ENCODE measurements at places on chromosomes 11 and 22.

DNA sequence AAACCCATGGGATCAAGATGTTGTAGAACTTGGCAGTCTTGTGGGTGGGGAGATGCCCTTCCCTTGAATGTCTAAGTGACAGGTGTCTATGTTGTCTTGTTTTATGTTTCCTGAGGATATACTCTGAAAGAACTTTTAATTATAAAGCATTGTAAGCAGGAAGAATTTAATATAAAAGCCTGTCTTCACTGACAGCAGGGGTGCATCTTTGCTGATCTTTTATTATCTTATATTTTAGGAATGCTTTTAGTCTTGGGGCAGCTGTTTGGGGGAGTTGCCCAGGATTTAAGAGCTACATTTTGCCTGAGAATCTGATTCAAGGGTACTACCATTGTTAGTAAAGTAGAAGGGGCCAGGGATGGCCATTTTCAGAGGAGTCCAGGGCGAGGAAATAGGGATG, 43.4 kb downstream of the IRAG1 start:
- DNase-seq: no peak

DNA sequence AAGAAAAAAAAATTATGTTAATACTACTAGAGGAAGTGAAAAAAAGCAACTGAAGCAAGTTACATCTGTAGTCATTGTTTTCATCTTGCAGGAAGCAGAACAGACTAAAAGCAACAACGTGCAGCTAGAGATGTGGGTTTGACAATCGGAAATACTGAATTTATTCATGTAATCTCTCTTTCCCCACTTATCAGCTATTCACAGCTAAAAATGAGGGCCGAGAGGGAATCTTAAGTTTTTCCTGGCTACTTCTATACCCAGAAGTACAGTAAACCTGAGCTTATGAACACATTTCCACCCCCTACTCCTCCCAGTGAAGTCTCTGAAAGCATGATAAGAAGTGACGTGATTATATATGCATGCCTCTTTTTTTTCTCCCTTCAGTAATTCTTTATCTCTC, 116.5 kb downstream of the SPON1 start:
- DNase-seq: no peak

- peak; percentile 89 for DNase-seq
Observed at GRCh38 chr22:46052801-46053562, 76.0 kb upstream of the WNT7B start.

GRCh38 chr11:132579634-132580327, 952.5 kb downstream of the OPCML start:
- no peak for DNase-seq

DNA sequence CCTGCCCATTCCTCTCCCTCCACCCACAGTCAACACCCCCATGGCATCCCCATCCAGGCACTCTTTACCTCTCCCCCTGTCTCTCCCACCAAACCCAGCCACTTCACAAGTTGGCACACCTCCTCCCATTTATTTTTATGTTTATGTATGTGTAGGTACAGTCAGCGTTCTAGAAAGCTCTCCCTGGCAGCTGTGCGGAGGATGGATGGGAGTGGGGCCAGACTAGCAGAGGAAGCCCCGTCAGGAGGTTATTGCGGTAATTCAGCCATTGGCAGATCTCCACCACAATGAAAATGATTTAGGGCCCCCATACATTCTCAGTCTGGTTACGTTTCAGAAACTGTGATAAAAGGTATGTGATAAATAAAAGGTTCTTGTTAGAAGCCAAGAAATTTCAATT, 51.3 kb downstream of the BTG4 start:
- no peak for DNase-seq

DNA sequence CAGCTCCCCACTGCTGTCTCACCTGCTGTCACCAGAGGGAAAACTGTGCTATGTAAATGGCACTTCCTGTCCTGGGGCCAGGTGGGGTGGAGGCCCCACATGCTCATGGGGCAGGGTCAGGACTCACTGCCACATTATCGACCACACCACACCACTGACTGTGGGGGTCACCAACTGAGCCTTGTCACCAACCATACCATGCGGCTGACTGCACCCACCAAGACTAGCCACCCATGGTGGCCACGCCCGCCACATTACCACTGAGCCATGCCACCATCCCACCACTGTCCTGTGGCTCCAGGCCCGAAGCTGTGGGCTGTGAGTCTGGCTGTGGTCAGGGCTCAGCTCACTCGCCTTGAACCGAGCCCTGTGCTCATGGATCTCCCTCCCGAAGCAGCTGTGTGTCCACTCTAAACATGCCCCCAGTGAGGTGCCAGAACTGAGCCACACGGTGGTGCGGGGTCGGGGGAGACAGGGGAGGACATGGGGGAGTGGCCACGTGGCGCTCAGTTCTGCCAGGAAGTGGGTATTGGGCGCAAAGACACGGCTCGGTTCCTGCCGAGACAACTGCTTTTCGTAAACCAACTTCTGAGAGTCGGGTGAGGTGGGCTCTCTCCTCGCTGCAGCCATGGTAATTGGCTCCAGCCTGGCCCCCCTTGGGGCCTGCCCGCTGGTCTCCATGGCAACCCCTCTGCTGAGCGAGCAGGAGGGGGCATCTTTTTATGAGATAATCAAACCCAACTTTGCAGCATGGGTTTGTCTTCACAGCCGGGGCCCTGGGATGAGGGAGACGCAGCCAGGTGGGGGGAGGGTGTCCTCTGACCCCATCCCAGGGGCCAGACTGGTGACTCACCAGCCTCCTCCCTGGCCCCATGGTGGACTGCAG, 23.2 kb downstream of the RTN4R start:
- peak; percentile 86 for DNase-seq

- DNase-seq: no peak
Observed at GRCh38 chr22:27470169-27470772, 331.3 kb downstream of the MN1 start.

DNA sequence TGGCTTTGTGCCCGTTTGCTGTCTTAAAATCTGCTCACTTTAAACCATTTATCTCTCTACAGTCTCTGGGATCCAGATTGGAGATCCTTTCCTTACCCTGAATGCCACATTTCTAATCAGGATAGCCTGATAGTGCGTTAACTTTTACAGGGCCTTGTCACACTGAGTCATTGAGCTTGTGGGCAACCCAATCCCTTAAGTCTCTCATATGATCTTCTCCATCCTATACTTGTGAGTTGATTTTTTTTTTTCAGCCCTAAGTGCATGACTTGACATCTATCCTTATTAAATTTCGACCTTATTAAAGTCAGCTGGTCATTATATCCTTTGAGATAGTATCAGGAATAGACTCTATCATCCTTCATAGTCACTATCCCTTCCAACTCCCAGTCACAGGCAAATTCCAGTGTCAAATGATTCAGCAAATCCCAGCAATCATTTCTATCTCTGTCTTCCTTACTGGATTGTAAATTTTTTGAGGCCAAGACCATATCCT, 57.7 kb downstream of the TEAD1 start:
- no peak for DNase-seq

DNA sequence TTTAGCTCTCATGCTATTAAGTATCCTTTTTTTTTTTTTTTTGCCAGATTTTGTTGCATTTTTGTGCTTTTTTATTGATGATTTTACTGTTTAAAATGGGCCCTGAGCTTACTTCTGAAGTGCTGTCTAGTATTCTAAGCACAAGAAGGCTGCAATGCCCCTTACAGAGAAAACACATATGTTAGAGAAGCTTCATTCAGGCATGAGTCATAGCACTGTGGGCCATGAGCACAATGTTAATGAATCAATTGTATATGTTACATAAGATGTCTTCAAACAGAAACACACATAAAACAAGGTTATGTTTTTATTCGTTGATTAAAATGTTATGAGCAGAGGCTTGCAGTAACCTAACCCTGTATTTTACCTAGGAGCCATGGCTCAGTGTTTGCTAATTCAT, 117.8 kb upstream of the C11orf87 start:
- DNase-seq: no peak

GRCh38 chr11:69540118-69541000, 58.9 kb downstream of the LINC01488 start:
- no peak for DNase-seq

DNA sequence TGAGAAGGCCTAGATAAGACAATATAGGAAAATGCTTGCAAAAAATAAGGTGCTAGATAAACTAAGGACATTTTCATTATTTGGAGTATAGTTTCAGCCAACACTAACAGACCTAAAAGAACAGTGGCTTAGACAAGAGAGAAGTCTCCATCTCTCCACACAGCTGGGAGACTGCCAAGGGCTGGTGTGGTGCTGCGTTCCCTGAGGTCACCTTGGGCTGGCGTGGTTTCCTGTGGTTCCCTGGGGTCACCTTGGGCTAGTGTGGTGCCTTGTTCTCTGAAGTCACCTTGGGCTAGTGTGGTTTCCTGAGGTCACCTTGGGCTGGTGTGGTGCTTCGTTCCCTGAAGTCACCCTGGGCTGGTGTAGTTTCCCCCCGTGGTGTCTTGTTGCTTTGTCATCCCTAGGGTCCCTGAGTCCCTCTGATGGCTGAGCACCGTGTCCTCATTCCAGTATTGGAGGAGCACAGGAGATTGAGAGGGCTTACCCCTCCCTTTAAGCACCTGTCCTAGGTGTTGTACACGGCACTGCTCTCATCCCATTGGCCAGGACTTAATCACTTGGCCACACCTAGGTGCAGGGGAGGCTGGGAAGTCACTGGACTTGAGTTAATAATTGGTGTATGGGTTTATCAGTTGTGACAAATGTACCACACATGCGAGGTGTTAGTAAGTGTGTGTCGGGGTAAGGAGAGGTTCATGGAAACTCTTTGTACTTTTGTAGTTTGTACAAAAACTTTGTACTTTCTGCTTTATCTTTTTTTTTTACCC, 14.9 kb downstream of the SAMM50 start:
- no peak for DNase-seq

DNA sequence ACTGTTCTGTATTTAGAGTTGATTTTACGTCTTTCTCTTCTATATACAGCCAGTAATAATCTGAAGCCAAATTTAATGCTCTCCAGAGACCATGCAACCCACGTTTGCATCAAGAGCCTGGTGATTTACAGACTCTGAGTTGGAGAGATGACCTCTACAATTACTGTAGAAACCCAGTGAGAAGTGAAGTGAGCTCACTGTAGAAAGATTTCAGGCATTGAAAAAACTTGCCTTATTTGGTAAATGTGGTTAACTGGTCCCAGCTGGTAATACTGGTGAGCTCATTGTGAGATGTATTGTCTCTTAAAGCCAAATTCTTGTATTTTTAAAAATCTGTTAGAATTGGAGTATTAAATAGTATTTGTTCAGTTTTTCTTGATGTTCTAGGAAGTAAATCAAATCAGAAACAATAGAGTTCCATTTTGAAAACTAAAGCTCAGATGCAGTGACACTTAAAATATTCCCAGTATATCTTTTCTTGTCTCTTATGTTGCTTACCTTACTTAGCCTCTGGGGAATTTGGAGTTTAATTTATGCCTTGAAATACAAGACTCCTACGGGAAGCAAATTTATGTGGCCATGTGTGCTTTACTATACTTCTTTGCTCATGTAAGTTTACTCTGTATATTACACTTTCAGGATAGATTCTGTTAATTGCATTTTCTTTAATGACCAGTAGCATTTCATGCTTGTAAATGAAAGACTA, 189.9 kb downstream of the ARHGAP42 start:
- DNase-seq: no peak

- DNase-seq: no peak
Observed at GRCh38 chr11:120551191-120551590, 39.6 kb downstream of the GRIK4 start.

- DNase-seq: no peak
Observed at GRCh38 chr22:29330291-29330690, 14.8 kb upstream of the RASL10A start.

- no peak for DNase-seq
Observed at GRCh38 chr11:128693416-128693712, 508 bp upstream of the FLI1 start.

- no peak for DNase-seq
Observed at GRCh38 chr22:39348909-39349505, 784 bp upstream of the SYNGR1 start.

GRCh38 chr22:37636186-37636948, 3.1 kb upstream of the SH3BP1 start:
- DNase-seq: no peak

- DNase-seq: no peak
Observed at GRCh38 chr11:8342821-8343681, 79.4 kb upstream of the LMO1 start.

GRCh38 chr11:44758983-44759382, 32.2 kb downstream of the TSPAN18 start:
- no peak for DNase-seq

DNA sequence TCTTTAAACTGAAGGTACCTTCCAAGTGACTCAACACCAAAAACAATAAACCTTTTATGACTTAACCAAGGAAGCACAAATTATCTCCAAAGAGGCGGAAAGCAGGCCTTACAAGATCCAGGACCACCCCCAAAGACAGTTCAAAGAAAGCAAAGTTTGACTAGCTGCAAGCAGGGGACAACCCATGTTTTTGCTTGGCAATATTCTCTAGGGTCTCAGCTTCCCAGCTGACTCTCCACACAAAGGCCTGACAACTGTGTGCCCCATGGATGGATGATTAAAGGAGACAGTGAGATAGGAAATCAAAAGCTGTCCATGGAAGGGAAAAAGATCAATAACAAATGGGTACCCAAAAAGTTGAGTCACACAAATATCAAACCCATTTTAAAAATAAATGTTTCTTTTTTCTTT, 232.2 kb downstream of the DDX10 start:
- no peak for DNase-seq

DNA sequence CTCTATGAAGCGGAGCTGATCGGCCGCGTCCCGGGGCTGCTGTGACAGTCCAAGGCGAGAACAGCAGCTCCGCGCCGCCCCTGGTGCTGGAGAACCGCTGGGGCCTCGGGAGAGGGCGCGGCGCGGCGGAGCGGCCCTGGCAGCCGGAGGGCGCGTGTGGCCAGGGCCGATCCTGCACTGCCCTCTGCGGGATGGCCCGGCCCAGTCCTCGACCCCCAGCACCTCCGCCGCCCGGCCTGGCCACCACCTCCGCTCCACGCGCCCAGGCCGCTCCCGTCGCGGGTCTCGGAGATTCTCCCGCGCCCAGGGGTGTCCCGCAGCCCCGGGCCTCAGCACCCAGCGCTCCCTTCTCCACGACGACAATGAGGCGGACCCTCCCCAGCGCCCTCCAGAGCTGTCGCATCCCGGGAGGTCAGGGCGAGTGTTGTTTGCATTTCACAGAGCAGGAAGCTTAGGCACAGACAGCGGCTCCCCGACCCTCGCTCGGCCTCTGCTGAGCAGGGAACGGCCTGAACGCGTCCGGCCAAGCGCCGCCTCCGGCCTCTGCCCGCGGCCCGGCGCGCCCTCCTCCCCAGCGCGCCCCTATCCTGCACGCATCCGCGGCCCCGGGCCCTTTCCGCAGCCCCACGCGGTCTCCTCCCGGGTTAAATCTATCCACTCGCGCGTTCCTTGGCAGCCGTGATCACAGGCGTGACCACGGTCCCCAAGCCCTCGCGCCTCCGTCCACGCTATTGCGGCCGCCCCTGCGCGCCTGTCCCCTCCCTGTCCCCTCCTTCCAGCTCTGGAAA, 109.7 kb downstream of the WNT7B start:
- no peak for DNase-seq

GRCh38 chr11:719214-720016, 13.4 kb downstream of the EPS8L2 start:
- no peak for DNase-seq

GRCh38 chr11:64185175-64185692, 737 bp upstream of the STIP1 start:
- DNase-seq: peak; percentile 82

All from COR-L47 (cell line).